ENCODE measurements at places on chromosomes 7 and 10.

GRCh38 chr7:1894906-1895663 is 225.0 kb downstream of the ELFN1 start:
- DNase-seq: no peak

DNA sequence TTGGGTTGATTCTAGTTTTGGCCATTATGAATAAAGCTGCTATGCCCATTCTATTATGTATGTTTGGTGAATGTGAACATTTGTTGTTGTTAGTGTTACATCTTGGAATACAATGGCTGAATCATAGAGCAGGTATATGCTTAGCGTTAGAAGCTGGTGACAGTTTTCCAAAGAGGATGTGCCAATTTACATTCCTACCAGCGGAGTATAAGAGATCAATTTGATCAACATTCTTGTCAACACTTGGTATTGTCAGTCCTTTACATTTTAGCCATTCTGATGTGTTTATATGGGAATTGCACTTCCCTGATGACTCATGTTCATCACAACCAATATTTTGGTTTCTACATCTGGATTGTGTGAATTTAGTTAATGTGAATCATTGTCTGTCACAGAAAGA is 37.8 kb upstream of the COBL start:
- no peak for DNase-seq

- no peak for DNase-seq
Observed at GRCh38 chr7:108451296-108451848, 4.9 kb downstream of the NRCAM start.

DNA sequence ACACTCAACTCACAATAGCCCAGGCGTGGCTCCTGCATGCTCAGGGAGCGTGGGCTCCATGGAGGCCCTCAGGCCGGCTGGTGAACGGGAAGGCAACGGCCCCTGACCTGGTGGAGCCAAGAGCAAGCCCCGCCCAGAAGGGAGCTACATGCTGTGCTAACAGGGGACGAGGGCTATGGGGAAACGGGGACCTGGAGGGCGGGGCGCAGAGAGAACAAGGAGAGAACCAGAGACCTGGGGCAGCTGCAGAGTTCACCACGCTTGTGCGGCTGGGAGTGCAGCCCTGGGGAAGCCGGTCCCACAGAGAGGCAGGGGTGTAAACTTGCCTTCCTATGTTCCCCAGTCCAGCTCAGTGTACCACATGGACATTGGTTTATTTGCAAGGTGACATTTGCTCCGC is 69.2 kb upstream of the PPP2R2D start:
- no peak for DNase-seq

DNA sequence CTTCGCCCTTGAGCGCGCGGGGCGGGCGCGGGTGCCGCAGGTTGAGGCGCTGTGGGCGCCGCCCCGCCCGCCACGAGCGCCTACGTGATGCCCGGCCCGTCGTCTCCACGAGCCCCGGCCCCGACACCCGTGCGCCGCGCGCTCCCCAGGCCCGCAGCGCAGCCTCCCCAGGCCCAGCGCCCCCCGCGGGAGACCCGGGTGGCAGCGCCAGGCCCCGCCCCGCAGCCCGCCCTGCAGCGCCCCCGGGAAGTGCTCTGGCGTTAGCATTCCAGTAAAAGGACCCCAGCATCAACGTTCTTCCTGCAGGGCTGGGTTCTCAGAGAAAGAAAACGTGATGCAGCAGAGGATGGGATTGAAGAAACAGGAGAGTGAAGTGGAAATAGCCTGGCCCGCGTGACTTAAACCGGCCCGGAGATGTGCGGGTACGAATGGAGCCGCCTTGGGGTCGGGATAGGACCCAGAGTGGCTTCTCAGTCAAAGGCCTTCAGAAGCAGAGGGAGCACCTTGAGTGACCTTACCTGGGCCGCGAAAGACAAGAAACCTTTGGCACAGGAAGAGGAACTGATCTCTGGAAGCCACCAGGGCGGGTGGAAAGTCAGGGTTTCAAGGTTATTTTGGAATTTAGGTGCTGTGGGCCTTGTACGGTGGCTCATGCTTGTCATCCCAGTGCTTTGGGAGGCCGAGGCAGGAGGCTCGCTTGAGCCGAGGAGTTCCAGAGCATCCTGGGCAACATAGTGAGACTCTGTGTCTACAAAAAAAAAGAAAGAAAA is 1.8 kb downstream of the PFKP start:
- no peak for DNase-seq

- no peak for DNase-seq
Observed at GRCh38 chr10:60578217-60578616, 188.5 kb upstream of the ANK3 start.

DNA sequence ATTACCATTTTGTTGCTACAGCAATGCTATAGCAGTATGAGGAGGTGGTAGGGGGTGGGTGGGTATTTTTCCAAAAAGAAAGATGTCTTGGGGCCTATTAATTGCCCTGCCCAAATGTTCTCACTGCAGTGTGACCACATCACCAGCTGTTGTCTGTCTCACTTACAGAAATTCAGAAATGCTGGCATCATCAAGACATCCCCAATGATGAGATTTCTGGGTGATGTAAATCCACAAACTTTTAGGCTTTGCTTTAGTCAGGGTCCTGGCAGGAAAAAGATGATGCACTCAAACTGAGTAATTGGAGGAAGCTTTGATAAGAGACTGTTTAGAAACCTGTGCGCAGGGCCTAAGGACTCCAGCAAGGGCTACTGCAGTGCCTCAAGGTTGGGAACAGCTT is 56.2 kb upstream of the OPN4 start:
- DNase-seq: no peak

DNA sequence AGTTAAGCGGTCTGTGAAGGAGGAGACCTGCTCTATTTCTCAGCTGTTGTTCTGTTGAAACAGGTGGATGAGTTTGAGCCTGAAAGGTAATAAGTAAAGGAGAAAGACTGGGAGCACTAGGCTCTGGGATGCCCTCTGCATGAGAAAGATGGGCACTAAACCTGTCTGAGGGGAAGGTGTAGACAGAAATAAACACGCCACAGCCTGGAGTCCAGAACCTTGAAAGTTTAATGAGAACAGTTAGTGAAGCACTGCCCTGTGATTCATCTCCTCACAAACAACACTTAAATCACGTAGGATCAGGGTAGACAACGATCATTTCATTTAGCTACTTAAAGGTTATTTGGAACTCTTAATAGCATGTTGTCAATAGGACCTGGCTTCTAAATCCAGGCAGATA is 193.1 kb downstream of the PHTF2 start:
- no peak for DNase-seq

DNA sequence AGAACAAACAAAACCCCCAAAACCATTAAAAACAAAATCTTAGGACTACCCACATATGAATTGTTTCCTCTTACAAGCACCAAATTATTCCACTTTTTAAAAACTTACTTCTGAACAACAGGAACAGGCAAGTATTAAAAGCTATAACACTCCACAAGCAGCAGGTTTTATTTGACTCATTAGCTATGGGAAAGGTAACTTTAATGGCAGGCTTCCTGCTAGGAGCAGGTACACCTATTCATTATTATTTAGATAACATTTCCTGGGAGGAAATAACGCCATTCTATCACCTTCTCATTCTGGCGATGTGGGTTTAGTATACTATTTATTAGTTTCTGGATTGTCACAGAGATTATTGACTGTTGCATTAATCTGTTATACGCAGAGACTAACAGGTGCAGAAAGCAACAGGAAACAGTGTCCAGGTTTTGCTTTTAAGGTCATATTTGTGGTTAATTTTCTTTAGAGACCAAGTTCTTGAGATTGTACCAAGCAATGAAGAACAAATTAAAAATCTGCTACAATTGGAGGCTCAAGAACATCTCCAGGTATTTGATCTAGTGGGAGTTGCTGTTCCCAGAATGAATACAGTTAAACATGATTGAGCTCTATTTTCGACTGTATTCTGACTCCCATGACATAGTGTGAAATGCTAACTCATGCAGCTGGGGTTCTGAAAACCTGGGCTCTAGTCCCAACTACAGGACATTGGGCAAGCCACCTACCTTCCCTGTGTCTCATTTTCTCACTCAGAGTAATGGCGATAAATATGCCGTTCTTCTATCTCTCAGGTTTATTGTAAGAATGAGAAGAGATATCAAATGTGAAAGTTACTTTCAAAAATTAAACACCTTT is 2.0 kb downstream of the CPA2 start:
- no peak for DNase-seq

GRCh38 chr7:41637049-41637448 is 65.8 kb downstream of the INHBA start:
- no peak for DNase-seq

DNA sequence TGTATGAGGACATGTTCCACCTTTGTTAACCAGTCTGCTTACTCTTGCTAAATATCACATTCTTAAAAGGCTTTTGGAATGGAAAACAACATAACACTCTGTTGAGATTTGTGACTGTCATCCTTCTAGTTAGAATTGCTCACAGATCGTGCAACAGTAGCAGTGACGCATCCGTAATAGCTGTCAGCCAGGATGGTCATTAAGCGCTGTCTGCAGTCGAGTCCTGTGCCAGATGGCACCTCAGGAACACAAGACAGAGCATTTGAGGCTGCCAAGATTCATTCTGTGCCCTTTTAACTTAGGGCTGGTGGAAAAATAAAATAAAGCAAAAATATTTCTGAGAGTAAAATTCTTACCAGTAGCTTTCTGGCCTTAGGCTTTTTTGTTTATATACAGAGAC is 348.6 kb downstream of the ANKRD7 start:
- no peak for DNase-seq

- DNase-seq: no peak
Observed at GRCh38 chr10:121337427-121337826, 260.8 kb downstream of the FGFR2 start.

- DNase-seq: no peak
Observed at GRCh38 chr7:98869027-98869596, 702 bp downstream of the TMEM130 start.

DNA sequence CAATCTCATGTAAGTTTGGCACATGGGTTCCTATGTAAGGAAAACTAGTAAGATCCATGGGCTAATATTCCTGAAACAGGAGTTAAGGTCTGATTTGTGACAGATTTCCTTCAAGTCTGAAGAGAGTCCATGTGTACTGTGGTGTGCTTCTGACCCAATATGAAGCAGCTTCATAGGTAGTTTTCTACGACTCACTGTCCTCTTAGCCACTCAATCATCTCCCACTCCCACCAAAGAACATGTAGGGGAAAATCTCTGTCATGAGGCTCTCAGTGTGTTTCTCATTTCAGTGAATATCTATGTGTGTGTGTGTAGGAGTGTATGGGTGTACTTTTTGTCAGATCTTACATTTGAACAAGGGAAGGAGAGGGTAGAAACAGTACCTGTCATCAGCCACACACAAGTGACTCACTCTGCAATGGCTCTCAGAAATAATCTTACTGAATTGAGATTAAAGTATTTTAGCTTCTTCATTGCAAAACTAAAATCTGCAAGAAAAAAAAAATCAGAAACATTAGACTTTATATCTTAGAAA is 31.1 kb downstream of the RELN start:
- DNase-seq: no peak

DNA sequence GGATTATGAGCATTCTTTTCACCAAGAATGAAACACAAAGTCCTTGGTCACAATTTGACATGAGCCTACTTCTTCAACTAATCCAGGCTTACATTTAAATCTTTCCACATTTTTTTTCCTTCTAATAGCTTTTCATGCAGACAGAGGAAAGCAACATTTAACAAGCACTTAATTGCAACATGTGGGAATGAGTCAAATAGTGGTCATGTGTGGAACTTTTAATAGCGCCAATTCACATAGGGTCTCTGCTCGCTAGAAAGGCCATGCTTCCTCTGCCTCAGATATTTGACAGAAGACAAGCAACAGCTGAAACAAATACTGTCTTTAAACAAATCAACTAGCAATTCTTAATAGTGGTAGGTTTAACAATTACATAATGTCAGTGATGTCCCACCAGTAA is 285.9 kb upstream of the ETV1 start:
- no peak for DNase-seq

DNA sequence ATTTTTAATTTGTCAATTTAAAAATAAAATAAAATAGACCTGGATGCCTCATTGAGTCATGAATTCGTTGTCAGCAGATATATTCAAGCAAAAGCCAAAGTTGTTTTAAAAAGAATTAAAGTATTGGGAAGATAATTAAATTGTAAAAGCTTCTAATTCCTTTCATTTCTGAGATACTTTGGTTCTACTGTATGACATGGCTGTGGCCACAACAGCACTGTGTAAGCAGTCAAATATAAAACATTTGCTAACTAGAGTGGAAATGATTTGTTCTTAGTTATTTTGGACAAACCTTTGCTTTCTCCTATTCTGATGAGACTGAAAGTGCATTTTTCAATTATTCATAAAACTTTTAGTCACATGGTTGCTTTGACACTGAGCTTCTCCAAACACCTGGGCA is 143.6 kb upstream of the FAM13C start:
- no peak for DNase-seq

- DNase-seq: peak; percentile 29
Observed at GRCh38 chr10:69696073-69696731, 66.2 kb downstream of the FAM241B start.

DNA sequence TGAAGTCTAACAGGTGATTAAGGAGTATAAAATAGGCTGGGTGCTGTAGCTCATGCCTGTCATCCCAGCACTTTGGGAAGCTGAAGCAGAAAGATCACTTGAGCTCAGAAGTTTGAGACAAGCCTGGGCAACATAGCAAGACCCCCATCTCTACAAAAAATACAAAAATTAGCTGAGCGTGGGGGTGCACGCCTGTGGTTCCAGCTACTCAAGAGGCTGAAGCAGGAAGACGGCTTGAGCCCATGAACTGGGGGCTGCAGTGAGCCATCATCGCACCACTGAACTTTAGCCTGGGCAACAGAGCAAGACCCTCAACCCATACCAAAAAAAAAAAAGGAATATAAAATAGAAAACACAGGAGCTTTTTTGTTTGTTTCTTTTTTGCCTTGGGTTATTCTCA is 47.4 kb downstream of the DCLRE1A start:
- no peak for DNase-seq

DNA sequence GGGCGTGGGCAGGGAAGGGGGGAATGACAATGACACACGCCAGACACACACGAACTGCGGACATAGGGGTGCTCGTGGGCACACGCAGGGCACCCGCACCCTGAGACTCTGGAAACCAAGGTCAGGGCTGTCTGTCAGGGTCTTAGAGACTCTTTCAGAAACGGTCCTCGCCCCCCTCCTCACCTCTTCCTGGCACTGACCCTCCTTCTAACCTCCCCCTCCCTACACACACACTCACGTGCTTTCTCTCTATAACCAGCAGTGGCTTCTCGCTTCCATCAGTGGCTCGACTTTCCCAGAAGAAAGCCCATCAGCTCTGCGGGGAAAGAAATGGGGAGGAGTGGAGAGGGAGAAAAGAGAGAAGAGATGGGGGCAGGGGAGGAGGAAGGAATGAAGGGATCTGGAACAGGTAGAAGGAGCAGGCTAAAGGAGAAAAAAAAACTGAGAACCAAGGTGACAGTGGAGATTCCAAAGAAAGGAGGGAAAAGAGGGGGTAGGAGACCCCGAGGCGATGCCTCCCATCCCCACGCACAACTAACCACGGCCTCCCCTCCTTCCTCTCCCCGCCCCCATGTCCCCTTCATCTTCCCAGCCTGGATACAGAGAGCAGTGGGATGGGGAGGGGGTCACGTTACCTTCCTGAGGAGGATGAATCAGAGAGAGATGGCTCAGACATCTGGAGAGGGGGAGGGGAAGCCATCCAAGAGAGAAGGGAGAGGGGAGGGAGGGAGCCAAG is 1.7 kb upstream of the VGF start:
- no peak for DNase-seq

- no peak for DNase-seq
Observed at GRCh38 chr10:77513781-77514331, 123.8 kb downstream of the KCNMA1 start.

- no peak for DNase-seq
Observed at GRCh38 chr10:28915989-28916588, 238.8 kb downstream of the BAMBI start.

Data from inflammatory macrophage (primary cell).